ENCODE measurements at places on chromosomes 2 and 18.

DNA sequence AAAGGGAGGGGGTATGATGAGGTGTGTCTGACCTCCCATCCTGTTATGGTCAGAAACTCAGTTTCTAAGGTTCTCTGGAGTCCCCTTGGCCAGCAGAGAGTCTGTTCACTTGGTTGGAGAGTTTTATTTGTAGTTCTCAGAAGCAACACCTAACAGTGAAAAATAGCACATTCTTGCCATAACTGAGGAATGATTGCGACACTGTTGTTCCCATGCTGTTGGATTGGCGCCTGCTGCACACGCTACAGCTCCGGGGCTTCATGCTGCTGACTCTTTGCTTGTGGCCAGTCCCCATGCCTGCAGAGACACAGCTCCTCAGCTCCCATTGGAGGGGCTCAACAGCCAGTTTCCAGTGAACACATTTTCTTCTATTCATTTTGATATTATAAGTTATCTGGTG is 42.1 kb downstream of the TPGS2 start:
- no peak for DNase-seq

DNA sequence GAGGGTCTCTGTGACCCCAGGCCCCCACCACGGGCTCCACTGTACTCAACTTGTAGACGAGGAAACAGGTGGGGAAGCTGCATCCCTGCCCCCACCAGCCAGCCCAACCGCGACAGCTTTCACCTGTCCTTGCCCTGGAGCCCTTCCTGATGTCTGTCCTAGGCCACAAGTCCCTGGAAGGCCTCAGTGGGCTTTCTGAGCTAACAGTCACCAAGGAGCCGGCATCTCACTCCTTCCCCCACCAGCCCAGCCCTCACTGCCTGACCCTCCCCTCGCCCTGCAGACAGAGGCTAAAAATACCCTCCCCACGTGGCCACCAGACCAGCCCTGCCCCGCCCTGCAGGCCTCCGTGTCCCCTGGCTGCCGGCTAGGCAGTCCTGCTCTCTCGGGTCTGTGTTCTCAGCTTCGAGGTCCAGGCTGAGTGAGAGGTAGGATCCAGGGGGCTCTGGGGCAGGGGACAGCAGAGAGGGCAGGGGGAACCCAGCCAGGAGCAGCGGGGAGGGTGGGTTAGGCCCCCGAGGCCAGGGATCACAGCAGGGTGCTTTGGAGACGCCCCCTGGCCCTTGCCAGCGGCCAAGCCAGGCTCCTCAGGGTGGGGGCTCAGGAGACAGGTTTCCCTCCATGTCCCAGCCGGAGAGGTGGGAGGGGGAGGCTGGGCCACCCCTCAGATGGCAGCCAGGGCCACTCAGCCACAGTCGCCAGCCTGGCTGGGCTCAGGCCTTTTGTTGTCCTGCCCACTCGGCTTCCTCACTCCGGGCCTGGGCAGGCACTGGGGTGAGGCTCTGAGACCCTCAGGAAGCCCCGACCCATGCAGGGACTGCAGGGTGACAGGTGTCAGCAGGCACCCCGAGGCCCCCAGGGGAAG is at the start of gene KLHL30:
KLHL30 (plus strand) TSS at position 338 of the 865 bp plus-strand sequence. CDS start 2,087 bp downstream, outside the sequence.
- no peak for DNase-seq

DNA sequence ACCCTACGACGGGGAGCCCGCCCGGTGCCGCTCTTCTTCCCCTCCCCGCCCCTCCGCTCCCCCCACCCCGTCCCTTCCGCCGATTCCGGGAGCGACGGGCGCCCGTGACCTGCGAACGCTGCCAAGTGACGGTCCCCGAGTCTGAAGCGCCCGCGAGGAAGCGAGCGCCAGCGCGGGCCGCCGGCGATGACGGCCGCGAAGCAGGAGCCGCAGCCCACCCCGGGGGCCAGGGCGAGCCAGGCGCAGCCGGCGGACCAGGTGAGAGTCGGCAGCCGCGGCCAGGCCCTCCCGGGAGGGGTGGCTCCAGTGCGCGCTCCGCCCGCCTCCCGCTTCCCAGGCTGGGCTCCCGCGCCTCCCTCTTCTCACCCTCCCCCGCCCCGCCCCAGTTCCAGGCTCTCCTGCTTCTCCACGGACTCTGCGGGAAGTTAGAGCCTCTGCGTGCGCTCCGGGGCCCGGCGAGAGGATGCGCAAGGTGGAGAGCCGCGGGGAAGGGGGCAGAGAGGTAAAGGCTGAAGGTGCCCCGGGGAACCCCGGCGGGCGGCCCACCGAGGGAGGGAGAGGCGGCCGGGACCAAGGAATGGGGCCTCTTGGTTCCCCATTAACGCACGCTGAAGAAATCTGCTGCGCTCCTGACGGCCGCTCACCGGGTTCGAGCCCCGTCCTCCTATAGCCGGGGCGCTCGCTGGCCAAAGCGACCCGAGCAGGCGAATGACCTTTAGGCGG is 719.5 kb downstream of the DPP10 start:
- no peak for DNase-seq

DNA sequence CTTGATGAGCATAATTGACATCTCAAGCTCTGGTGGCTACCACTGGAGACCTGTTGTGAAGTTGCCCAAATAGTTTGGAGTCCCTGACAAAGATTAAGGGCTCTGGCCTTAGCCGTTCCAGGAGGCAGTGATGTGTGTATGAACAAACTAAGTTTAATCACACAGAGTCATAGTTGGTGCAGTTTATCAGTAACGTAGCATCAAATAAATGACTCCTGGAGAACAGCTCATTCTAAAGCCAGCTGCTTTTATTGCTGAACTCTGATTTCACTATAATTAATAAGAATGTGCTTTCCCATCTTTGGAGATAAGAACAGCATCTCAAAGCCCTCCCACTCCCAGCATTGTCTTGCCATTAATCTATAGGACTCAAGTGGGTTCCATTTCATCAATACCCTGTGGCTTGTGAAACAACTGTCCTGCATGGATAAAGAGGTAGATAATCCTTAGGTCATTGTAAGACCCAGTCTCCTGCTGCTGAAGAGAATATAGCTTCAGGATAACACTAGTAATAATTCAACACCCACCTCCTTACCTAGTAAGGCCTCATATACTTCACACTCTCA is 211.4 kb upstream of the THUMPD2 start:
- DNase-seq = no peak

GRCh38 chr2:136032817-136033535 is 47.5 kb upstream of the DARS1 start:
- no peak for DNase-seq

GRCh38 chr18:9809697-9810096 is 76.1 kb upstream of the TXNDC2 start:
- DNase-seq = no peak

GRCh38 chr2:147327613-147328012 is 517.2 kb upstream of the ACVR2A start:
- no peak for DNase-seq

DNA sequence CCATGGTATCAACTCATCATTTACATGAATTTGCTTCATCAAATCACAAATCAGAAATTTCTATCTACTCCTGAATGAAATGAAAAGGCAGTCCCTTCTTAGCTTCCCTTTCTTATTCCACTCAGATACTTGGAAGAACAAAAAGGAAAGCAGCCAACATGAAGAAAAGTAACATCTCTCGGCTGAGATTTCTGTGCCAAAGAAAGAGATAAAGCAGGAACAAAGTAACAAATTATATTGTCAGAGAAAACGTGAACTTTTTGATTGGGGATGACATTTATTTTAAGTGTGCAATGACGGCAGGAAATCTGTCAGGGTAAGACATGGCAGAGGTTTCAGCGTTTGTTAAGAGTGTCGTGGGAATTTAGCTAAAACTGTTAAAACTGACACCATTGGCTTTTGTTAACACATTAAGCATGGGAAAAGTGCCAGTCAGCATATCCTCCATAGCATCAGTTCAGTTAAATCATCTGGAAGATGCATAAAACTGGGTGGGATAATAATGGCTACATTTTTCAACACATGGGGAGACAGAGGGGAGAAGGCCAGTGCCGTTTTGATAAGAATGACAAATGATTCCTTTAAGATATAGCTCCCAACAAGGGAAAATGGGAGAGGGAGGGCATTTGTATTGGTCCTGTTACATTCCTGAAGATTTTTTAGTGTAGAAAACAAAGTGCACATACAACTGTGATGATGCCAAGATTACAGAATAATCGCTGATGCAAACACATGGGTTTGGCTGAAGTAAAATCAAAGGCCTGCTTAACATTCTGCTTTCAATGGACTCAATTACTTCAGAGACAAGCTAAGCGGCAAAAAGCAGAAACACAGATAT is 211.6 kb downstream of the ZNF521 start:
- DNase-seq = no peak

DNA sequence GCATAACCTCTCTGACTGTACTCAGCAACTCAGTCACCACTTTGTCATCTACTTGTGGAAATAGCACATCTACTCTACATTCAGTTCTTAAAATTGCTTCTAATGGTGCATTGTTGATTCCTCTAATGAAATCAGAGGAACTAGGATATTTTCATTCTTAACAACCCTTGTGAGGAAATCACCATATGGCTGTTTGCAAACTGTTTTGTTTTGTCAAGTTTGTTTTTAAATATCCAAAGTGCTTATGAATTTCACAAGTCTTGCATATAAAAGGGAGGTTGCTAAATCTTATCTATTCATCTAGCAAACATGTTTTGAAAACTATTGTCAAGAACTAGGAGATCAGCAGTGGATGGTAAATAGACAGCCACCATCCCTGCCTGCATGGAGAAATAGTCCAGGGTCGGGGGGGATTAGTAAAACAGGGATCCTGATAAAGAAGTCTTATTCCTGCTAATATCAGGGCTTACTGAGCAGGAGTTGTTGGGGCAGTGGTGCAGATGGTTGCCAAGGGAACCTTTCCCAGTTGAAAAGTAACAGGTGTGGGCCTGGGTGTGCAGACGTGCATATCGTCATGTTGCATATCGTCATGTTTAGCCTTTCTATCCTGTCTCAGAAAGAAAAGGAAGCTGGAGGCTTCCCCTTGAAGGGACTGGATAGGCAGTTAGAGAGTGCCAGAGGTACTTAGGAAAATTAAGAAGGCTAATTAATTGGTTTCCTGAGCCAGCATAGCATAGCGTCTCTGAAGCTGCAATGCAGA is 7.5 kb upstream of the MYO3B start:
- DNase-seq = no peak

DNA sequence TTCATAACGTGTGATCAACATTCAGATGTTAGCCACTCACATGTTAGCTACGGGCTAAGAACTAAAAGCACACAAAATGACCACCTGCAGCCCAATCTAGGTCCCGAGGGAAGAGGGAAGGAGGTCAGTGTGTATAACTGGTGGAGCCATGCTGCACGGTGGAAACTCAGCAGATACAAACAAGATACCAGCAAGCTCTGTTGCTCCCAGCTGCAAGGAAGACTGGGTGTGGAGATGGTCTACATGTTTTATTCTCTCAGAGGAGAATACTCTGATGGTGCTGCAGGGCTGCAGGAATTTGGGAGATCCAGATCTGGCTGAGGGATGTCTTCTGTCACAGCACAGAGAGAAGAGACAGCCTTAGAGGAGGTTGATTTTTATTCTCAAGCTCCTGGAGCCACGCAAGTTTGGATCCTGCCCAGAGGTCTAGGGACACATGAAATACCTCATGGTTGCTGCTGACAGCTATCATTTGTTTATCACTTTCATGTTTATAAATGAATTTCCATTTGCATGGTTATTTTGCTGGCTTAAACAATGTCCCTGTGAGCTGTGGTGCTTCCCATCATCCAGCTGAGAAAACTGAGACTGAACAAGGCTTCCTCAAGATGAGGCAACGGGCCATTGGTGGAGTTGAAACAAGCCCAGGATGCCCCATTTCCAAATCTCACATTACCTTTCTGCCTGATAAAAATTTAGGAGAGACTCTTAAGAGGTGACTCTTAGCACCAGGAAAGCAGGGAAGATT is 30.9 kb downstream of the RNF144A start:
- DNase-seq = no peak

DNA sequence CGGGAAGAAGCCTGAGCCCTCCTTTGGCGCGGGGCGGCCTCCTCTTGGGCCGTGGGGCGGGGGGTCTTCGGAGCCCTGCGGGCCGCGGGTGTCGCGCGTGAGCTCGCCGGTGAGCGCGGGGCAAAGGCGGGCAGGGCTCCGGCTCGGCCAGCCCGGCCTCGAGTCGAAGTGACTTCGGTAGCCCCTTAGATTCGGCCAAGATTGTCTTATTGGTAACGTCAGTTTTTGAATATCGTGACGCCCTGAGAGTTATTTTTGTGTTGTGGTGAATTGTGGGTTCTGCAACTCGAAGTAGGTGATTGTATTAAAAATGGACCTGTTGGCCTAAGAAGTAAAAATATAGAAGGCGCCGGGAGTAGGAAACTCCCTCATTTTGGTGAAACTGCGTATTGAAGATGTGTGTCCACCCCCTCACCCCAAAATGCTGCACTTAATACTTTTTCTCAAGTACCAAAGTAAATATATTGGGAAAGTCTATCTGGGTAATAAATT is 669 bp downstream of the MARCHF7 start:
- DNase-seq = no peak

- no peak for DNase-seq
Measured at GRCh38 chr2:168801961-168802858, at the start of gene NOSTRIN. Gene NOSTRIN, plus strand, starts transcription at chr2:168802637. Its CDS starts 10 bp downstream, at chr2:168802647.

Measured in T-helper 22 cell (primary cell).